ENCODE measurements at places on chromosomes 2 and 18.
A peak's percentile ranks its signal among the peaks of the same experiment; 100 is the strongest.

GRCh38 chr2:47201224-47201623, 46.1 kb upstream of the STPG4 start:
- no peak for DNase-seq

DNA sequence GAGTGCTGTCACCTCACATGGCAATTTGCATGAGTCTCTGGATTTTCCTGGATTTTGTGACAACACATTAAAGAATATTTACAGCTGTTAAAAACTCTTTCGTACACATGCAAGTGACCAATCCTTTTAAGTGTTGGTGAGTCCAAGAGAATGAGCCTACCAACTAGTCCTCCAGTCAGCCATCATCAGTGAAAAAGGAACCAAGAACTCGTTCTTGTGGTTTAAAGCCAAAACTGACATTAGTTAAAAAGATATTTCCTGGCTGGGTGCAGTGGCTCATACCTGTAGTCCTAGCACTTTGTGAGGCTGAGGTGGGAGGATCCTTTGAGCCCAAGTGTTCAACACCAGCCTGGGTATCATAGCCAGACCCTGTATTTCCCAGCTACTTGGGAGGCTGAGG, 215.4 kb upstream of the ITGA4 start:
- DNase-seq = no peak

DNA sequence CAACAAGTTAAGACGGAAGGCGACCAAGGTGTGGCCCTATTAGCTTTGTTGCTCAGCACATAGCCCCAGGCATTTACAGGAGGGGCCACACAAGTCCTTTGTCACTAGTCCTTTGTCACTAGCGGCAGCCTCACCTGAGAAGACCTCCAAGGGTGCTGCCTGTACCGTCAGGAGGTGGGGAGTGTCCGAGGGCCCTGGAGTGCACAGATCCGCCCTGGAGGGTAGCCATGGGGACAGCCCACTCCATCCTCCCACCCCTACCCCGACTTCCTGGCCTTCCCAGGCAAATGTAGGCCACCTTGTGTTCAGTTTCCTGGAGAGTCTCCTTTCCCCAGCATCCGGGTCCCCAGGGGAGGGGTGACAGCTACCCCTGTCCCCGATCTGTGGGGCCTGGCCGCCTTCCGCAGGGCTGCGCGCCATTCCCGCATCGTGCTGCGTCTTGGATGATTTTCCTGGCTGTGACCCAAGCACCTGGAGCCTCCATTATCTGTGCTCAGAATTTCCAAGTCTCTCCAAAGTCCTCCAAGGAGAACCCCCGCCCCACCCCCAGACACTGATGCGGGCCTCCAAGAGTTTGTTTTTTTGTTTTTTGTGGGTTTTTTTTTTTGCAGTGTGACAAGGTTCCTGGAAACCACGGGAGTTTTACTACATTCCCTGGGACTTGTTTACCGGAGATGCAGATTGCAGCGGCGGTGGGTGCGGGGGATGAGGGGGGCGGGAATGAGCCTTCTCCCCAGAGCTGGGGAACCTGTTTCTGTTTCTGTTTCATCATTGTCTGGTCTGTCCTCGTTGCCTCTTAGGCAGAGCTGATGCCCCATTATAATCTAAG, 28.6 kb downstream of the TEX44 start:
- no peak for DNase-seq

DNA sequence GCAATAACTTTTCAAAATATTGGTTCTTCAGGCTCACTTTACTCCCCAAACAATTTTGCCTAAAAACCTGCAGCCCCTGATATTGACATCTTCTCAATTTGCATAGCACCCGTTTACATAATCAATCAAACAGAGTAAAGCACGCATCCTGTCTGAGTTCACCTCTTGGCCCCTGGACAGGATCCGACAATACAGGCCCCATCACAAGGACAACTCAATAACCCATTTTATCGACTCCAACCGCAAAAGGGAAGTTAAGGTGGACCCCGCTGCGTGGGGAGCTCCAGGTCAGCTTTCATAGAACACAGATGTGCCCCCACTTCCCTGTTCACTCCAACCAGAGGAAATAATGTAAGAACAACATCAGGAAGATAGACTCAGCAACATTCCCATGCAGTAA, 44.7 kb downstream of the TTC32 start:
- DNase-seq = no peak

GRCh38 chr18:9849407-9850283, 36.1 kb upstream of the TXNDC2 start:
- no peak for DNase-seq

- no peak for DNase-seq
Observed at GRCh38 chr18:32160547-32160946, 29.3 kb upstream of the MEP1B start.

DNA sequence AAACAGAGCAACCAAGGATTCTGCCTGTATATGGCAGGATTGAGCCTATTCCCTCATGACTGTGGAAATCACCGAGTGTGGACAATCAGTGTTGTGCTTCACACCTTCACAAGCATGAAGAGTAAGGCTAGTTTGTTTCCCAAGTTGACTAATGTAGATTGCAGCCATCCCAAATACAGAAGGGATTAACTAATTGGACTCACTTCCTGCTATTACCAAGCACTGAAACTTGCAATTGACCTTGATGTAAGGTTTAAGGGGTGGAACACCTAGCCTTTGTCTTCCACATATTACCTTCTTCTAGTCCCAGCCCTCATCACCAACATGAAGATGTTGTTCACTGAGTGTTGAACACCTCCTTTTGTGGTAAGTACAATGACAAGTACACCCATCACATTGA, 120.9 kb upstream of the RND3 start:
- no peak for DNase-seq

DNA sequence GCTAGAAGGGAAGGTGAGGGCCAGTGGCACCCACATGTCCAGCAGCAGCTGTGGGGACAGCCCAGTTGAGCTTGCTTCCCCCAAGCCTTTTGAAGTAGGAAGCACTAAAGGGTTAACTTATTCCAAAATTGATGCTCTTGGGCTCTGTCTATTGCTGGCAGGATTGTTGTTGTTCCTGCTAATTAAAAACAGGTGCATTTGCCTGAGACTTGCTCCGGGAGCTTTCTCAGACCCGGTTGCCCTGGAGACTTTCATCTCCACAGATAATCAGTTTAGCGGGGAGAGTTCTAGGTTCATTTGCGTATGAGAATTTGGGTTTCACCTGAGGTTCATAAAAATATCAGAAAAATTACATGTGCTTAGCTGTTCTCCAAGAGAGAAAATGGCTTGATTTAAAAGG, 277.3 kb downstream of the LRATD1 start:
- DNase-seq = no peak

- peak; percentile 13 for DNase-seq
Observed at GRCh38 chr18:49510393-49511115, 23.5 kb upstream of the C18orf32 start.

- DNase-seq = no peak
Observed at GRCh38 chr2:4597400-4597799, 894.0 kb downstream of the DCDC2C start.

DNA sequence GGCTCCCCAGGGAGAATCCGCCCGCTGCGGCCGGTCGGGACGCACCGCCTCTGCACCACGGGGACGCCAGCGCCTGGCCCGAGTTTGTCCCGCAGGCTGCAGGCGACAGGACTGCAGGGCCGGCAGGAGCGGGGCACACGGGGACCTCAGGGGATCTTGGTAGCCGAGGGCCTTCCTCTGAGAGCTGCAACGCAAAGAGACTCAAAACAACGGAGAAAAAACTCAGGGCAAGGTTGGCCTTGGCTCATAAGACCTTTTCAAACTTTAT, 79.7 kb downstream of the ARHGEF4 start:
- no peak for DNase-seq

DNA sequence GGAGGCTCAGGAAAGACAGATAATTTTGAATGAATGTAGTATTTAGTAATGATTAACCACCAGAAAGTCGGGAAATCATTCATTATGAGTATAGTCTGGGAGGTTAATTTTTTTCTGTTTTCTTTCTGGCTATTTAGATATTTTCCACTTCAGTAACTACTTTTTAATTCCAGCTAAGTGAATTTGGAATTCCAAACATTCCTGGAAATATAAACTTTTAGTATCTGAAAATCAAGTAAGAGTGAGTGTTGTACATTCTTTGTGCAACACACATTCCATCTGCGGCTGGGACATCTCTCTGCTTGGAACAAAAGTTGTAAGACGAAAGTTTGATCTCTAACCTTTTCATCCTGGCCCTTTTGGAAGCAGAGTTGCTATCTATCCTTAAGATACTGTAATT, 275.7 kb upstream of the SPRED2 start:
- DNase-seq = no peak

DNA sequence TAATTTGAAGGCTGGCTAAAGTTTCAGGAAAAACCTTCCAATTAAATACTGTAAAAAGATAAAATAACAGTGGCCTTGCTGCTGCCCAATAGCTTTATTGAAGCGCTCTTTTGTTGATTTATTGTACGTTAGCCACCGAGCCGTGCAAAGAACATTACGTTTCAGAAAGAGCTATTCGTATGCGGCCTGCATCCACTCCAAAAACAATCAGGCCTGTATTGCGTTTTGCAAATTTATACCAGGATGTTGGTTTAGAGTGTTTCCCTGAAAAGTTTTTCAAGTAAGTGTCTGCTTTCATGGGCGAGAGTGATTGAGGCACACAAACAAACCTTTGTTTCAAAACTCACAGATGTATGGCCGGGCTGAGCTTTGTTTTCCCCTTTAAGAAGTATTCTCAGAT, 257.2 kb upstream of the SALL3 start:
- peak; percentile 22 for DNase-seq

DNA sequence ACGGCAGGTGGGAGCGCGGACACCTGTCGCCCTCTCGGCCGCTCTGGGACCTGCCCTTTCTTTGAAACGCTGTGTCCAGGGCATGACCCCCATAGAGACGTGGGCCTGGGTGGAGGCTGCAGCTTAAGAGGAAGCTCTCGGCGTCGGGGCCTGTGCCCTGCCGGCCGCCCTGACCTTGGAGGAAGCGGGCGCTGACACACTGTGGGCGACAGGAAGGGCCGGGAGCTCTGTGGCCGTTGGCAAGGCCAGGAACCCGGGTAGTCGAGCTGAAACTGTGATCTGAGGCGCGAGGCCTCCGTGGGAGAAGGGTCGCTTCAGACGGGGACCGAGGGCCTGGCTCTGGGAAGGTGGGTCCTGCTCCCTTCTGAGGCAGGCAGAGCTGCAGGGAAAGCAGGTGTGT, 28.2 kb downstream of the KCNG2 start:
- no peak for DNase-seq

- no peak for DNase-seq
Observed at GRCh38 chr2:148701039-148701438, 56.5 kb downstream of the EPC2 start.

DNA sequence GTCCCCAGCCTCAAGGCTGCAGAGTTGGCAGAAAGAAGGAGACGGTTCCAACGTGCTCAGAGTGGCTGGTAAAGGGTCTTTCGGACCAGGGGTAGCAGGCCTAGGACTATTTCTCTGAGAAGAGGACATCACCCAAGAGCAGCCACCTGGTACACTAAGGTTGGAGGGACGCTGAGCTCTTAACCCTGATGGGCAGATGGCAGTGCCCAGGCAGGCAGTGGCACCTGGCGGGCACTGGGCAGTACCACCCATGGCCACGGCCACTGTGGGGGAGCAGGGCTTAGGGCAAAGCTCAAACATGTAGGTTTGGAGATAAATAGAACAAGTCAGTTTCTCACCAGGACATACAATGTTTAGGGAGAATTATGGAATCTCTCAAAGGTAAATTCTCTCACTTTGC, 53.5 kb downstream of the MBP start:
- no peak for DNase-seq

DNA sequence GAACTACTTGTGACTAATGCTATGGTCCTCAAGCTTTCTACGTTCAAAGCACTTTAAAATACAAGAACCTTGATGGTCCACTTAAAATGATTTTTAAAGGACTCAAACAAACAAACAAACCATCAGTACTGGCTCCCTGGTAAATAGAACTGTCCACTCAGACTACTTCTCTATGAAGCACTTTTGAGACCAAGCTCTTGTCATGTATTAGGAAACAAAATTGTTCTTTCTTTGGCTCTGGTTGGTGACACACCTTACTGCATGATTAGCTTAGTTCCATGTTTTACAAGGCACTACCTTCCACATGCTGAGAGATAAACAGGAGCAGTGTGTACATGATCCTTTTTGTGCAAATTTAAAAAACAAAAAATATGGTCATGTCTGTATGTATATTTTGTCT, 19.7 kb downstream of the DARS1 start:
- no peak for DNase-seq
